ENCODE measurements at places on chromosomes 1 and 21.

DNA sequence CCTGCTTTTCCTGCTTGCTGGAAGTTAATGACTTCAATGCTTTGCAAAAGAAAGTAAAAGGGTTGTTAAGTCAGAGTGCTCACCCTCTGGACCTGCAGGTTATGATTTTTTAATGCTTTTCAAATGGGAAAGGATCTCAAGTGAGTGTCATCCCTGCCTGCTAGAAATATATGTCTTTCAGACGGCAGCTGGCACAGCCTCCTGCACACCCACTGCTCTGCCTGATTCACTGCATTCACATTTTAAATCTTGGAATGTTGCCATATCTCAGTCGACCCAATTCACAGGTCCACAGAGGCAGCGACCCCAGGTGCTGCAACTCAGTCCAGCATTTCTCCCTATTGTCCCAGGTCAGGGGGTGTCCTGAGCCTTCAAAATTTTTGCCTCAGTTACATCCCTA, 10.7 kb downstream of the DUSP23 start:
- DNase-seq, result no peak

GRCh38 chr1:9106286-9106685, 22.6 kb downstream of the GPR157 start:
- no peak for DNase-seq

GRCh38 chr1:236795757-236796667, 920 bp downstream of the MTR start:
- DNase-seq, result no peak

DNA sequence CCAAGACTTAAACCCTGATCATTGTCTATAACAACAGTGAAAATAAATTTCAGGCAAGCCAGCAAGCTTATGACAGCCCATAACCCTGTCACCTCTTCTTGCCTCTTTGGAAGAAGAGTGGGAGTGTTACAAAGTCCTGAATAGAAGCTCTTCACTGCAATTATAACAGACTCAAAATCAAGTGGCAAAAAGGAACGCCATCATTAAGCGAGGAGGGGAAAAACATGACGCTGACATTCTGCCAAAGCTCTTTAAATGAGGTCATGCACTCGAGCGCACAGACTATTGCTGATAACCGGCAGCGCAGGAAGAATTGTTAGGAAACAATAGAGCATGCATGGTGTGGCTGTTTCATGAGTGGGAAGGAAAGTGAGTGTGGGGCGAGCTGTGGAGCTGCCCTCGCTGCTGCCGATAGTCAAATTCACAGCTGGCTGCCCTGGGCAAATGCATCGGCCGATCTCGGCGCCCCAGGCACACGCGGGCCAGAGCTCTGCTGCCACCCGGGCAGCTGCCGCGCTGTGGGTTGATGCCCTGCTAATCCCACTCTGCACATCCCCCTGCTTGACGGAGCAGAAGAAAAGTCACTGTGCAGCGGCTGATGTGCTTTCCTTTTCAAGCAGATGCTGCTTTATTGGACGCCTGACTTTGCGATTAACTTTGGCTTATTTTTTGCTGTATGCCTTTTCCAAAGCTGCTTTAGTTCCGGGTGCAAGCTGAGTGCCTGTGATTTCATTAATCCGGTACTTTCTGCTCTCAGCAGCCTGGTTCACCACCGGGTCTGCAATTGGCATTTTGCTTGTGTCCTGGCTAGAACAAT, 102.4 kb upstream of the ST6GALNAC5 start:
- no peak for DNase-seq

- no peak for DNase-seq
Observed at GRCh38 chr1:69693921-69694675, 126.4 kb downstream of the LRRC7 start.

DNA sequence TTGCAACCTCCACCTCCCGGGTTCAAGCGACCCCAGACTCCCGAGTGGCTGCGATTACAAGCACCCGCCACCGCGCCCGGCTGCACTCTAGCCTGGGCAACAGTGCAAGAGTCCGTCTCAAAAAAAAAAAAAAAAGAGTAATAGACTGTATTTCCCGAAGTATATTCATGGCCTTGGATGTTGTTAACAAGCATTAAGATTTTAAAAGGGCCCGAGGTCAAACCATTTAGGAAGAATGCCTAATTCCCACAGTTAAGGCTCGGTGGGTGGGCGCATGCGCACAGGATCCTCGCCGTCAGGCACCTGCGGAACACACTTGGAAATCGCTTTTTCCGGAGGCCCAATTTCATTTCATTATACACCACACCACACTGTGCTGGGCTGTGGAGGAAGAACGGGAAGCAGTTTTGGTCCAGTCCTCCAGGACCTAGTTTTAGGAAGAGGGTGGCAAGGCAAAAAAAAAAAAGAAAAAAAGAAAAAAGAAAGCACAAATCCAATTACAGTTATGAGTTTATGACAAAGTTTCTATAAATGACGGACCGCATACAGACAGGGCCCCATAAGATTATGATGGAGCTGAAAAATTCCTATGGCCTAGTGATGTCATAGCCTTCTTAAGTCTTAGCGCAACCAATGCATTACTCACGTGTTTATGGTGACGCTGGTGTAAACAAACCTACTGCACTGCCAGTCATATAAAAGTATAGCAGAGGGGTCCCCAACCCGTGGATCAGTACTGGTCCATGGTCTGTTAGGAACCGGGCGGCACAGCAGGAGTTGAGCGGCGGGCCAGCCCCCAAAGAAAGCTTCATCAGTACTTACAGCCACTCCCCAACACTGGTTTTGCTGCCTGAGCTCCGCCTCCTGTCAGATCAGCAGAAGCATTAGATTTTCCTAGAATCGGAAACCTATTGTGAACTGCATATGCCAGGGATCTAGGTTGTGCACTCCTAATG, 38.2 kb downstream of the H3-3A start:
- DNase-seq, result peak; percentile 48

- no peak for DNase-seq
Observed at GRCh38 chr1:14824314-14824915, 225.9 kb downstream of the KAZN start.

All from GM12892 (cell line).